ENCODE measurements at places on chromosomes 12 and 14. TPM values are rescaled to one million over a fixed set of nuclear protein-coding genes. Genes with fewer than 3 reads are reported as not detected.
A peak's percentile ranks its signal among the peaks of the same experiment; 100 is the strongest.

TAC3 gene
- not detected for total RNA-seq

PLEKHD1 gene
- 0.16 TPM for total RNA-seq

LHX5 gene
- not detected for total RNA-seq

NEUROD4 gene
- not detected for total RNA-seq

IL23A gene
- total RNA-seq: 1.0 TPM

DNAI7 gene
- total RNA-seq: 1.1 TPM

SLC4A8 gene
- 1.7 TPM for total RNA-seq

PLEKHG7 gene
- total RNA-seq: 1.3 TPM

TMPRSS12 gene
- not detected for total RNA-seq

SIX6 gene
- total RNA-seq: not detected

AKAP5 gene
- total RNA-seq: 1.7 TPM

DNA sequence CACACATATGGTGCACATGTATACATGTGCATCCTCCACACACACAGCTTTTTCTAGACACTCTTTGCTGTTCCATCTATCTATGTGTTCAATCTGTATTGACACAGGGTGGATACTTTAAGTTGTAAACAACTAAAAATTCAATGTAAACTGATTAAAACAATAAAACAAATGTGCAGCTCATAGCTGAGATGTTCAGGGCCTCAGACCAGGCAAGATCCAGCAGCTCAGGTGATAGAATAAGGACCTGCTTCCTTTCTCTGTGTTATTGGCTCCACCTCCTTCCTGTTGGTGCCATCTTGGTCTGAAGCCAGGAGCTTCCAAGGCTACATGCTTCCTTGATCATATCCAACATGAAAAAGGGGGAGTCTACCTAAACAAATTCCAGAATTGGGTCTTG is 158.1 kb upstream of the RFLNA start:
- H3K27me3 ChIP-seq: no peaks in the 10 kb centered on the region
- H3K4me3 ChIP-seq: no peak overlapping the region
- H3K4me1 ChIP-seq: no peaks in the 10 kb centered on the region
- no peak overlapping the region for H3K27ac ChIP-seq

- H3K27ac ChIP-seq: no peak overlapping the region
- no peak for DNase-seq
- no peaks in the 10 kb centered on the region for H3K36me3 ChIP-seq
- H3K4me3 ChIP-seq: no peak overlapping the region
- no peaks in the 10 kb centered on the region for H3K27me3 ChIP-seq
These were observed 14.8 kb upstream of the C12orf75 start for GRCh38 chr12:105315726-105316125.

GRCh38 chr14:51356381-51356780 is 116.3 kb downstream of the TMX1 start:
- H3K36me3 ChIP-seq: no peaks in the 10 kb centered on the region
- H3K4me3 ChIP-seq: no peak overlapping the region
- no peaks in the 10 kb centered on the region for H3K27me3 ChIP-seq
- DNase-seq: no peak

DNA sequence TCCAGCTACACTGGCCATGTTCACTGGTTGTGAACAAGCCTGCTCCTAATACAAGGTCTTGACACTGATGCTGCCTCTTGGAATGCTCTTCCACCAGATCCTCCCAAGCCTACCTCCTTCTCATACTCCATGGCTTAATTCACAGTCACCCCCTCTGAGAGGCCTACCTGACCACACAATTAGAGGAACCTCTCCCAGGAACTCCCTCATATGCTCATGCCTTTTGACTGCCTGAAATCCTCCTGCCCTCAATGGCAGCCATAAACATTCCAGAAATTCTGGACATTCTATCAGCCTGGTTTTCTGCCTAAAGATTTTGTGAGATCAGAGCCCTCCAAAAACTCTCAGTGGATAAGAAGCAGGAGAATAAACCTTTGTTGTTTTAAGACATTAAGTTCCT is 340.2 kb downstream of the C12orf75 start:
- no peak overlapping the region for H3K4me3 ChIP-seq
- no peaks in the 10 kb centered on the region for H3K4me1 ChIP-seq
- no peaks in the 10 kb centered on the region for H3K27me3 ChIP-seq
- H3K36me3 ChIP-seq: no peaks in the 10 kb centered on the region

- no peak overlapping the region for H3K4me3 ChIP-seq
- DNase-seq: no peak
- no peaks in the 10 kb centered on the region for H3K4me1 ChIP-seq
- no peaks in the 10 kb centered on the region for H3K36me3 ChIP-seq
- H3K27ac ChIP-seq: no peak overlapping the region
These were observed 52.9 kb downstream of the SEL1L start for GRCh38 chr14:81480741-81481140.

DNA sequence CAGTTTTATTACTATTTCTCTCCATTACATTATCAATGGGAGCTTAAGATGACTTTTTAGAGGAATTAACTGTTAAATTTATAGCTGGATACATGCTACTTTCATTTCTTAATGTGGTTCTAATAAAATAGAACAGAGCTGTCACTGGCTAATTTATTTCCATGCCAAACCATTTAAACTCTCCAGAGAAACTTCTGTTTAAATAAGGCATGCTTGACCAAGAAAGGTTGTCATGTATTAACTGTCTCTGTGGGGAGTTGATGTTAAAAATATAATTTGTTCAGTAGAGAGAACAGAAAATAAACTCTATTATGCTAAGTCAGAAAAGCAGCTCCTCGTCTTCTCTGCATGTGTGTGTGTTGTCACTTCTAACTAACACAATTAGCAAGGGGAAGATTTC is 447.4 kb downstream of the SLC16A7 start:
- DNase-seq: no peak
- H3K4me1 ChIP-seq: no peaks in the 10 kb centered on the region
- no peak overlapping the region for H3K4me3 ChIP-seq
- no peak overlapping the region for H3K27ac ChIP-seq

GRCh38 chr12:111211910-111212757 is 156.8 kb downstream of the PHETA1 start:
- H3K27me3 ChIP-seq: peaks cover 78% of the 10 kb centered on the region
- H3K27ac ChIP-seq: no peak overlapping the region

DNA sequence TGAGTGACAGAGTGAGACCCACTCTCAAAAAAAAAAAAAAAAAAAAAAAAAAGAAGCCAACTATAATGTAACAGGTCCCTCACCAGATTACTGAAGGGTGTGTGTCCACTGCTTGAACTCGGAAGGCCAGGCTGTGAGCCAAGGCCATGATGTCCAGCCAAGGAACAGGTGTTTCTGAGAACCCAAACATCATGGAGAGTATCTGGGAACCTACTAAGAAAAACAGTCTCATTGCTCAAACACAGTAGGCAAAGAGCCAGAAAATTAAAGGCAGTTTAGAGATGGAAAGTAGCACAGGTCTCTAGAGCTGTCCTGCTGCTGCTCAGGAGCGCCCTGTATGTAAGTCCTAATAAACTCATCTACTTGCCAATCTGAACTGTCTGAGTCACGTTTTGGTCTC is 12.5 kb upstream of the MAP4K5 start:
- H3K27ac ChIP-seq: no peak overlapping the region
- H3K4me1 ChIP-seq: peaks cover 4% of the 10 kb centered on the region
- H3K27me3 ChIP-seq: no peaks in the 10 kb centered on the region

DNA sequence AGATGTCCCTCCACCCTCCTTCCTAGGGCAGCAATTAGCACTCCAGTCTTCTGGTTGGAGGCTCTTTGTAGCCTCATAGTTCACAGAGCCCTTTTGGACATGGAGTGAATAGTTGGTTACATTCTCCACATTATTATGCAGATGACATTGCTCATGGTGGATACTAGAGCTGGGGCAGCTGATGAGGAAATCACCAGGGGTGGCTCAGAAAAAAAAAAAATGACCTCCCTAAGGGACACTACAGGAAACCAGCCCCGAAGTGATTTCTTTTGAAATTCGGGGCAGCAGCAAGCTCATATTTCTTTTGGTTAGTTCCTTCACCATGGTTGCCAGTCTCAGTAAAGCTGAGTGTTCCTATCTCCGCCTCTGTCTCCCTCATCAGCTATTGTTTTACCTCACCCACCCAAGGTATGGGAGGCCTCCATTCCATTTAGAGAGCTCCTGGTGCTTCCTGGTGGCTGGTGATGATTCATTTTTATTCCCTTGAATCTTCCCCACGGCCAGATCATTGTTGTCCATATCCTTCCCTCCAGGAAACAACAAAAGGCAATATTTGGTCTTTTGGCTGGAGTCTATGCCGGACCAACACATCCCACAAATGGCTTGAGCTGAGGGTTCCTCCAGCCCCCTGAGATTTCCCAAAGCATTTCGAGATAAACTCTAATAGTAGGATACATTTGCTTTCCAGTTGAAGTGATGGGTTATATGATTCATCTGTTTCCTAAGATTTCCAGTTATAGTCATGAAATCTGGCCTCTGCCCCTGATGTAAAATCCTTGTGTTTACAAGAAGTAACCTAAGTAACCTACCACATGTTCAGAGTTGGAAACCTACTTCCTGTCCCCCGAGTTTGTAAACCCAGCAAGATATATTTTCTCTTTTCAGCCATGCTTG is 56.2 kb upstream of the NID2 start:
- H3K36me3 ChIP-seq: no peaks in the 10 kb centered on the region
- H3K27ac ChIP-seq: peak overlapping the region; percentile 46
- no peaks in the 10 kb centered on the region for H3K4me1 ChIP-seq

GRCh38 chr14:104560586-104560945 is 19.0 kb upstream of the C14orf180 start:
- peak; percentile 63 for DNase-seq
- no peaks in the 10 kb centered on the region for H3K27me3 ChIP-seq
- H3K36me3 ChIP-seq: no peaks in the 10 kb centered on the region
- no peak overlapping the region for H3K4me3 ChIP-seq

GRCh38 chr14:78182722-78183121 is 12.5 kb downstream of the NRXN3 start:
- H3K36me3 ChIP-seq: no peaks in the 10 kb centered on the region
- H3K4me1 ChIP-seq: no peaks in the 10 kb centered on the region
- H3K27ac ChIP-seq: no peak overlapping the region
- H3K4me3 ChIP-seq: no peak overlapping the region
- no peaks in the 10 kb centered on the region for H3K27me3 ChIP-seq

DNA sequence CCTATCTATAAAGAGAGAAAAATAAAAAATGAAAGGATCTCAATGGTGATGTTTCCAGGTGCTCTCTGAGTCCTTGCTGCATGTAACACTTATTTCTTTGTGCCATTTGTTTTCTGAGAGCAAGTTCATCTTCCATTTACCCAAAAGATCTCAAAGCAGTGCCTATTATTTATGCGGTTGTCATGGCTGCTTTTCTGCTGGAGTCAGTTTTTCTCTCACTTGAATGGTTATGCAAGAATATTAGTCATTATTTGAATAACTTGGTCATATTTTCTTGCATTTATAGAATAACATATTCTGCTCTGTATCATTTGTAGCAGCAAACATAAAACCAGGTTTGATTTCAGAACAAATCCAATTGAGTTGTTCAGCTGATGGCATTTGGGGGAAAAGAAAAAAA is 141.8 kb upstream of the G2E3 start:
- H3K27me3 ChIP-seq: no peaks in the 10 kb centered on the region
- no peak for DNase-seq
- H3K4me1 ChIP-seq: no peaks in the 10 kb centered on the region
- no peaks in the 10 kb centered on the region for H3K36me3 ChIP-seq

- no peak for DNase-seq
- H3K4me1 ChIP-seq: peaks cover 23% of the 10 kb centered on the region
- no peak overlapping the region for H3K4me3 ChIP-seq
- H3K36me3 ChIP-seq: no peaks in the 10 kb centered on the region
- H3K27ac ChIP-seq: no peak overlapping the region
These were observed 1.7 kb upstream of the CHPT1 start for GRCh38 chr12:101695706-101696105.

GRCh38 chr14:103880348-103881267 is 33.2 kb upstream of the PPP1R13B start:
- no peaks in the 10 kb centered on the region for H3K27me3 ChIP-seq
- DNase-seq: peak; percentile 73
- H3K4me3 ChIP-seq: peak overlapping the region; percentile 30
- peak overlapping the region; percentile 83 for H3K27ac ChIP-seq
- no peaks in the 10 kb centered on the region for H3K36me3 ChIP-seq
- H3K4me1 ChIP-seq: peaks cover 39% of the 10 kb centered on the region

- H3K4me1 ChIP-seq: peaks cover 4% of the 10 kb centered on the region
- no peaks in the 10 kb centered on the region for H3K27me3 ChIP-seq
- H3K27ac ChIP-seq: peak overlapping the region; percentile 16
- H3K36me3 ChIP-seq: no peaks in the 10 kb centered on the region
- no peak overlapping the region for H3K4me3 ChIP-seq
These were observed 10.7 kb downstream of the PCNX4 start for GRCh38 chr14:60102389-60102788.

GRCh38 chr14:53668897-53669296 is 287.7 kb downstream of the BMP4 start:
- DNase-seq: no peak
- no peaks in the 10 kb centered on the region for H3K27me3 ChIP-seq
- H3K27ac ChIP-seq: no peak overlapping the region
- no peak overlapping the region for H3K4me3 ChIP-seq
- no peaks in the 10 kb centered on the region for H3K36me3 ChIP-seq

GRCh38 chr12:18753481-18754123 is 15.7 kb downstream of the CAPZA3 start:
- H3K27ac ChIP-seq: no peak overlapping the region
- H3K4me1 ChIP-seq: no peaks in the 10 kb centered on the region

- H3K27me3 ChIP-seq: no peaks in the 10 kb centered on the region
- no peak overlapping the region for H3K4me3 ChIP-seq
- H3K36me3 ChIP-seq: no peaks in the 10 kb centered on the region
- DNase-seq: no peak
- H3K4me1 ChIP-seq: peaks cover 31% of the 10 kb centered on the region
These were observed 31.8 kb downstream of the ITPK1 start for GRCh38 chr14:93083917-93084316.

GRCh38 chr14:98229656-98230366 is 1042.2 kb downstream of the BCL11B start:
- H3K27me3 ChIP-seq: no peaks in the 10 kb centered on the region
- H3K4me1 ChIP-seq: no peaks in the 10 kb centered on the region
- no peaks in the 10 kb centered on the region for H3K36me3 ChIP-seq
- H3K4me3 ChIP-seq: no peak overlapping the region
- H3K27ac ChIP-seq: no peak overlapping the region

- H3K36me3 ChIP-seq: no peaks in the 10 kb centered on the region
- DNase-seq: no peak
- no peak overlapping the region for H3K27ac ChIP-seq
- no peaks in the 10 kb centered on the region for H3K27me3 ChIP-seq
These were observed 86.3 kb downstream of the EML5 start for GRCh38 chr14:88706425-88706824.

DNA sequence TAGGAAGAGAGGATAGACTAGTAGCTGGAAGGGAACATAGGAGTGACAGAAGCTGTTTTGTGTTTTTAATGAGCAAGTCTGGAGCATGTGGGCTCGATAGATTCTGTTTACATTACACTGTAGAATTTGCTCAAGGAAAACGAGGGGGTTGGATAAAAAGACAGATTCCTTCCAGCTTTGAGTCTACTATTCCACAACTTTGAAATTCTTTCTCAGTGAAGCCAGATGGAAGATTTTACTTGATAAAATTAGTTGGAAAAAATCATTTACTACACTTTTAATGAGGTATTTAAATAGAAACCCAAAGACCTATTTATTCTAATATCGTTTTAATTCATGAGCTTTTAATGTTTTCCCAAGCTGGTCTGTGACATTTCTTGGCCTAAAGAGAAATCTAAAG is 19.5 kb upstream of the EPS8 start:
- no peaks in the 10 kb centered on the region for H3K27me3 ChIP-seq
- H3K36me3 ChIP-seq: no peaks in the 10 kb centered on the region

- H3K36me3 ChIP-seq: no peaks in the 10 kb centered on the region
- peaks cover 6% of the 10 kb centered on the region for H3K4me1 ChIP-seq
- peak overlapping the region; percentile 71 for H3K27ac ChIP-seq
- DNase-seq: no peak
These were observed 49.8 kb downstream of the PTGER2 start for GRCh38 chr14:52363961-52364360.
